ENCODE measurements at places on chromosomes 6 and 20.
A peak's percentile ranks its signal among the peaks of the same experiment; 100 is the strongest.

DNA sequence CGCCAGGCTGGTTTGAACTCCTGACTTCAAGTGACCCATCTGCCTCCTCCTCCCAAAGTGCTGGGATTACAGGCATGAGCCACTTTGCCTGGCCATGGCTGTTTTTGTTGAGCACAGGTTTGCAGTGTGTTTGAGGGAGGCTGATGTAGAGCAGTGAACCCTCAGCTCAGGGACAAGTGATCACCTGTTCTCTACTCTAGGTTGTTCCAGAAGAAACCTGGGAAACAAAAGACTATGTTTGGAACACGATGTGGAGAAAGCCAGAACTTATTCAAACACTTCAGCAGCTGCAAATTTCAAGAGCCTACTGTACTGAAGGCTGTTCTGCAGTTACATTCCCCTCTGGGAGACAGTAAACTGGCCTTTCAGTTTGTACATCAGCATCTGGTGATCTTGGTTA is 4.7 kb downstream of the TULP1 start:
- no peak for DNase-seq

DNA sequence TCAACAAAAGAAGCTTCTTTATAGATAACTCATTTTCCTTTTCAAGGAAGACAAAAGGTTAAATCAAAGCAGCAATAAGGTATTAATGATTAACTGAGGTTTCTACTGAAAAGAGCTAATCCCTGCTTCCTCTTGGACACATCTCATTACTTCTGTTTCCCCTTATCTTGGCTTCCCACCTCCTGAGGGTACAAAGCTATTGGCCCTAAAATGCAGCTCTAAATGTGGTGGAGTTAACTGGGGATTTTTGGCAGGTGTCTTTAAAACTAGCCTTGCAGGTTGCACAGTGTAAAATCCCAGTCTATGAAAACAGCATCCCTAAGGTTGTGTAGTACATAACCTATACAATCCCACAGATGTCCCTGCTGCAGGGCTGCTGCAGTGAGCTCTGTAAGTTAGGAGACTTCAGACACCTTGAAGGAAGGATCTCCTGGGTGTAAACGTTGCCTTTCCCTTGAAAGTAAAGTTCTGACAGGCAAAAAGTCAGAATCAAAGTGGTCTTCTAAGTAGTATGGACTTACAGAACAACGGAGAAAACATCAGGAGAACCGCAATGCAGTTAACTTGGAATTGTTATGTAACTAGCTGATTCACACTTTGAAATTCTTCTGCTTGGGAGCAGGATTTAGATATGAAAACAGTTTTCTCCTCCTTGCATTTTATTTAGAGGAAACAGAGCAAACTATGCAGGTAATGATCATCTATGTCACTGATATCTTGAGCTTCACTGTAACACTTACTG is 71.7 kb upstream of the TRAF3IP2 start:
- DNase-seq: no peak

DNA sequence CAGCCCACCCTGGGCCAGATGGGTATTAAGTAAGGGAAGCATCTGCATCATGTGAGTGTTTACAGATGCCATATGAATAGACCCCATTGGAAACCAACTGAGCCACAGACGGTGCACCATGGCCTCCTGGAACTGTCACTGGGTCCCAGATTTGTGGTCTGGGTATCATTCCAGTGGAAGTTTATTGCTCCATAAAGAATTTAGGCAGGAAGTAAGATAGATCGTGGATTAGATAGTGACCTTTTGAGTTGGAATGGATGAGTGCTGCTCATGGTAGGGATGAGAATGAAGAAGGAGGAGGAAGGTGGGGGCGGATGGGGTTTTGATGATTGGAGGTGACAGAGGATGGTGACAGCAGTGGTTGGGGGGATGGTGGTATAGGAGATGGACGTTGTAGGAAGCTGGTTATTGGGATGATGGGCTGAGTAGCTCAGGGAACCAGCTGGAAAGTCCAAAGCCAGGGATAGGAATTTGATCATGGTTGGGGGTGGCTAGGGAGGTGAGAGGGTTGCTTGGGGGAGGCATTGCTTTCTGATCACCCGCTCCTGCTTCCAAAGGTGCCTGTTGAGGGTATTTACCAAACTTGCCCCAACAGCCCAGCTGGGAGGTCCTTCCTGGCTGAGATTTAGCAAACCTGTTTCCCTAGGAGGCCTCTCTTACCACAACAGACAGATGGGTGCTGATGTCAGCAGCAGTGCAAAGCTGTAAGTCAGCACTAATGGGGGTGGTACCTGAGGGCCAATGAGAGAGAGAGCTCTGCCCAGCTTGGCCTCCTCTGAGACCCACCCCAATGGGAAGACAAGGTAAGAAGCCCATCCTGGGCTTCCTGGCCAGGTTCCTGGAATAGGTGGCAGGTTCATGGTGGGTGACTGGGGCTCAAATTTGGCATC is 78.0 kb downstream of the VEGFA start:
- DNase-seq: no peak

DNA sequence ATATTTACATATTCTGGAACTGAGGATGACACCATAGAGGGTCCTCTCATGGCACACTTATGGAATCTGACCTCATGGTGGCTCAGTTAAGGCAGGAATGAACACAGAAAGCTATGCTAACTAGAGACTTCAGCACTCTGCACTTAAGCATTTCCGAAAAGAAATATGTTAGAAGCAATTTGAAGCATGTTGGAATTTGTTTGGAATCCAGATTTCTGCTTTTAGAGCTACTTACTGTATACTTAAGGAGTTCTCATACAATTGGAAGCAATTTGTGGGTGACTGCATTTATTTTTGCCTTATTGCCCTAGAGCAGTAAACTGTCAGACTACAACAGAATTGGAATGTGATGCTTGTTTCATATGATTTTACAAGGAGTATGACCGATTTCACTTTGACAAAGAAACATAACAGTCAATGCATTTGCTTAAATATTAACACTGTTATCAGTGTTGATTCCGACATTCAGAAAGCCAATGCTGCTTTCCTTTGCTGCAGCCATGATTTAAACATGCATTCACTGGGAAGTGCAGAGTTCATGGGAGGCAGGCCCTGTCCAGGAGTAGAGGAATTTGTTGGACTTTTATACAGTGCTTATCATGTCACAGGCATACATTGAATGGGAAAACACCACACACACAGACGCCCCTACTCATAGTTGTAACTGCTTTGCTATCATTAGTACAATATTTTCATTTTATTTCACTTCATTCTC is 244.4 kb downstream of the SAMD5 start:
- no peak for DNase-seq

DNA sequence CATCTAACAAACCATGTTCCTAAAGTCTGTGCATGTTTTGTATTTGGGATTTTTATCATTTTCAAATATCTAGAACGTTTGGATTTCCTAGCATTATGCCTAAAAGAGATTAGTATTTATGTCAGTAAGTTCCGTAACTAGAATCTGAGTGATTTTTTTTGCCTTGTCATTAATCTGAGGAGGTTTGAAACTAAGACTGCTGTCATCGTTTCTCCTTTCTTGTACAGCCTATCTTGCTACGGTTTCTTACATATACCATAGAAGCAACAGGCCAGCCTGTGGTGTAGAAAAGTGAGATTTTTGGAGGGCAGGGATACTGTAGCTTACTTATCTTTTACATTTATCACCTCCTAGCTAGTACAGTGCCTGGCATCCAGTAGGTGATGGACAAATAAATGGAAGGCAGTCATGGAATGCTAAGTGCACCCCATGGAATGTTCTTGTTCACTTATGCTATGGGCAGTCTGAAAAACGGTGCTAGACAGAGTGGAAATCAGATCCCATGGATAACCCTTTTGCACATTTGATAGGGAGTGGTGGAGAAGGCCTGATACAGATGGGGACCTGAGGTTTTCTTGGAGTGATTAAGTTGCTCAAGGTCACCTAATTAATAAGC is 93.9 kb downstream of the ARID1B start:
- DNase-seq: no peak

DNA sequence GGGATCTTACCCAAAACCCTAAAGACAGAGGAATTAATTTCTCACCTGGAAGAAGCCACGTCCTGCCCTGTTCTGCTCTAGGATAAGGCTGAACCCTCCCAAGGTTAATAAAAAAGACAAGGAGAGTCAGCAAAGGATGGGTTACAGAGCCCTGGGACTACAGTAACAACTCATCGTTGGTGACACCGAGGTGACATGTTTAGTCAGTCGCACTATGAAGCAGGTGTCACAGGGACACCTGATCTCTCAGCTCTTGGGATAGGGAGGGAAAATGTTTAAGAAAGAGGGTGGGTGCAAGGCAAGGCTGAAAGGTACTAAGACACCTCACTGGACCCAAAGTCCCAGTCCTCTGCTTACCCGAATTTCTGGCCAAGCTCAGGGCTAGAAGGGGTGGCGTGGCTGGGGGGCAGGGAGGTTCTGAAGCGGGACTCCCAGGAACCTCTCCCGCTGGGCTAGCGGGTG is 562 bp downstream of the MOCS1 start:
- DNase-seq: no peak

DNA sequence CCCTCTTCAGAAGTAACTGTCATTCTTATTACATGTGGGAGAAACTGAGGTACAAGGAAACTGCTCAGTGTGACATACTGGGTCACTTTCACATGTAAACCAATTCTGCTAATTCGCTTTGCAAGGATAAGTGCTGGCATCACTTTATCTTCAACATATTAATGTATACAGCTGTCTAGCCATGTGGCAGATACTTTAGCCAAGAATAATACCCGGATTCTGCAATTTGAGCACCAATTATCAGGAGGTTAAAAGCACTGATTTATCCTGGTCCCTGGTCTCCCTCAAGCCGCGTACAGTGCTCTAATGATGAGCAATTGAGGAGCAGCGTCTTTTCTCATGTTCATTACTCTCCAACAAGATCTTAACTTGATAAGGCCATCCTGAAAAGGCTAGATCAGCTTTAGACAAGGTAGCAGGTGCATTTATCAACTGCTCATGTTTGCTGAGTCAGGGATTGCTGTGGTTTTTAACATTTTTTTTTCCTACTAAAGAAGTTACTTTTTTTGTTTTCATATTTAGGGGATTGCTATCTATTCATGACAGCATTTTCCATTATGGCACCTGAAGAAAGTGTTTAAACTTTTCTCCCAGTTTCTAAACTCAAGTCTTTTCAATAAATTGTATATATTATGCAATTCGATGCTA is 1066.3 kb upstream of the MAP3K7 start:
- no peak for DNase-seq

- DNase-seq: no peak
Measured at GRCh38 chr6:39344821-39345280, 22.3 kb upstream of the KCNK16 start.

DNA sequence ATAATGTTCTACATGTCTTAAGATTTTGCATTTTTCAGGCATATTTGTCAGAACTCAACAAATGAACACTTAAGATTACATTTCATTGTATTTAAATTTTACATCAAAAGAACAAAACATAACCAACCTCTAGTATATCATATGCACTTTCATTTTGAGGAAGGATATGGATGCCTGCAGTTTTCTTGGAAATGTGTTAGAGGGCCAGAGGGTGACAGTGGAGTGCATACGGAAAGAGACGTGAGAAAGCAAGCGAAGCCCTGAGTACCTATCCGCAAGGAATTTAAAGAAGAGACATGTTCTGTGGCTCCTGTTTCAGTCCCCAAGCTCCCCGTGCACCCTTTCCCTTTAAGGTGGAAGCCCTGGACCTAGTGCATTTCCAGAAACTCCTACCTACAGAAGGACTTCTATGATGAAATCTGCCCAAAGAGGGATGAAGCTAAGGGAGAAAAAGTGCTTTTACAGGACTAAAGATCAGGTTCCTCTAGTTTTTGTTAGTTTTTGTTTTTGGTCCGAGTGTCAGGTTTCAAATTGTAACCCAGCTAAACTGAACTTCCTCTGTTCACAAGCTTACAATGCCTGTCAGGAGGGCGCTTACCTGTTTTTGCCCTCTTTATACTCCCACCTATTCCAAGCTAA is 38.8 kb downstream of the EZR start:
- DNase-seq: peak; percentile 1

GRCh38 chr20:51116765-51117686 is 94.1 kb upstream of the KCNG1 start:
- no peak for DNase-seq

- DNase-seq: no peak
Measured at GRCh38 chr20:39222101-39222500, 260.0 kb downstream of the DHX35 start.

DNA sequence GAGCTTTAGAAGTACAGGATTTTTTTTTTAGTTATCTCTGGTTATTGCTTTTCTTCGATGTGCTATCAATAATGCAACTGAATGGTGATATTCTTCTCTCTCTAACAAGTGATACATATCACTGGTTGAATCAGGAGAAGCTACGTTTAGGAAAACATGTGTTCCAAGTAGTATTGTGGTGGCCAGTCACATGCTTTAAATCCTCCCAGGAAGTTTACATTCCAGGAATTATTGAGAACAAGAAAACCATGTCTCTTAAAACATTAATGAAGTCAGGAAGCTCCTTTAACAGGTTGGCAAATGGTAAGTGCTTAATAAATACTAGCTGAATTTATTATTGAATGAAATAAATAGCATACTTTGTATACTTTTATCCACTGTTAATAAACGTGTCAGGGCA is 371.1 kb downstream of the BCKDHB start:
- DNase-seq: no peak

GRCh38 chr20:48824830-48825565 is 2.8 kb downstream of the PREX1 start:
- DNase-seq: no peak
